ENCODE measurements at places on chromosomes 11 and 22.

- no peak for DNase-seq
Measured at GRCh38 chr11:6475936-6476335, 2.2 kb upstream of the TRIM3 start.

GRCh38 chr11:44016546-44017442 lies 31.0 kb upstream of the ACCSL start:
- DNase-seq, result no peak

DNA sequence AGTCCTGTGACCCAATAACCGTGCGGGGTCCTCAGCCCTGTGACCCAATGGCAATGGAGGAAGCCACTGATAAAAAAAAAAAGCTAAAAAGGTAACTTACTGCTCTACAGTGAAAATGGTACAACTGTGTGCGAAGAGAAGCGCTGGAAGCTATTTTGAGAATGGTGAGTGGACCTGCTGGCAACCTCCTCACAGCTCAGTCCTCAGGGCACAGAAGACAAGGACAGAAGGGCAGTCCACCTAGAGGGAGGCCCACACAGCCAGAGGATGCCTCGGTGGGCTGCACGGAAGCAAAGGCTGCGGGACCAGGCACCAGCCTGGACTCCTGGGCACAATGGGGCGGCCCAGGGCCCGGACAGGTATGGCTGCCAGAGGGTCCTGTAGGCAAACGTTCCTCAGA lies 35.6 kb downstream of the BRD1 start:
- no peak for DNase-seq

- no peak for DNase-seq
Measured at GRCh38 chr11:102553835-102554282, 23.3 kb upstream of the MMP7 start.

DNA sequence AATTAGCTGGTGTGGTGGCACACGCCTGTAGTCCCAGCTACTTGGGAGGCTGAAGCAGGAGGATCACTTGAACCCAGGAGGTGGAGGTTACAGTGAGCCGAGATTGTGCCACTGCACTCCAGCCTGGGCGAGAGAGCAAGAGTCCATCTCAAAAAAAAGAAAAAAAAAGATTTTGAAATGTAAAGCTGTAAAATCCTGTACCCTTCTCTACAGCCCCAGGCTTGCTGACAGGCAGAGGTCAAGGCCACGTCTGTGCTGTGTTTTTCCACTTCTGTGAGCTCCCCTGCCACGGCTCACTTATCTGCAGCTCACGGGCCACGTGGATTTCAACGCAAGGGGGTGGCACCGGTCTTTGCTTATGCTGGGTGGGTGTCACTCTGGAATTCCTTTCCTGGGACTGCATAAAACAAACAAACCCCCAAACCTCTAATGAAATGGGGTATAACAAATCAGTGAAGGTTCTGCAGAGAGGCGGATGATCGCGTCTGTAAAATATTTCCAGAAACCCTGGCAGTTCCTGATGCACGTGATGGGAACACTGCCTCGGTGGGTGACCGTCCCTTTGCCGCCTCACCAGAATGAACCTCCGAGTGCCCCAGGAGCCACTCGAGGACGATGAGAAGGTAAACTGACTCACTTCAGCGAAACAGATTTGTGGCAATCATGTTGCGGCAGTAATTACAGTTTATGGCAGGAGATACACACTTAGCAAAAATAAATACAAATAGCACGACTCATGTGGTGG lies 44.0 kb upstream of the ATXN10 start:
- DNase-seq, result peak; percentile 43

GRCh38 chr22:46637711-46638600 lies 17.8 kb downstream of the GRAMD4 start:
- no peak for DNase-seq

DNA sequence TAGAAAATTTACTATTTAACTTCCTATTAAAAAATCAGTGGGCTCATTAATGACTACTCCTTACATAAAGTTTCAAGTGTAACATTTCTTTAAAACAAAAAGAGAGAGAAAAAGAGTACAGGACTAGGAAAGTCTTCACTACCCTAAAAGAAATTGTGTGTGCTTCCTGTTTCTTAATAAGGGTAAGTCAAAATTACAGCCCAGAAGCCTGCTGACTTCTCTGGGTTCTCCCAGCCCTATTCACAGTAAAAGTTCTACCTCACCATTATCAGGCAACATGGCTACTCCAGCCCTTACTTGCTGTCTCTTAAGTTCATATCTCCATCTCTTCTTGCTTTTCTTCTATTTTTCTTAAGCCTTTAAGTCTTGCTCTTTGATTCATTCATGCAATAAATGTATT lies 20.3 kb upstream of the ZC3H12C start:
- no peak for DNase-seq
